ENCODE measurements at places on chromosomes 4 and X.

- no peak for DNase-seq
Measured at GRCh38 chr4:42331914-42332368, 65.3 kb upstream of the SHISA3 start.

DNA sequence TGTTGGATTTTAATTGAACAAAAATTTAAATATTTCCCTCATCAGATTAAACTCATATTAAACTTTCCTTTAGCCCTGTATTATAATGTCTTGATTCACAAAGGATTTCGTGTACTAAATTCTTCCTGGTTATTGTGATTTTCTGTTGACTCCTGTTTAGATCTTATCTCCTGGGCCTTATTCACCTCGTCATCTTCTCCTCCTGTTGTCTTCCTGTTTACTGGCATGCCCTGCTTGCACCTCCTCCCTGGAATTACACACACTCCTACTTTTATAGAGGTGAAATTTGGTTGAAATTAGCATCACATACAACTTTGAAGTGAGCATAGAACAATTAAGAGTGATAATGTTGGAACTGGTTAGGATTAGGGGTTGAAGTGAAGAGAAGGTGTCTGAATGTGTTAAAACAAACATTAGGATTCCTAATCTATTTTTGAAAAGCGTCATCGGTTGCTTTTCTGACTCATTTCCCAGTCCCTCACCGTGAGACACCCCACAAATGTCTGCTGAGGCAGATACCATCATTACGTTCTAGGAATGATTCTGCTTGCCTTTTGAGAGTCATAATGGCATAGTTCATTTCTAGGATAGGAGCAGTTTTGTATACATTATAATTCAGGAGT is 32.5 kb downstream of the TLL1 start:
- no peak for DNase-seq

- DNase-seq, result no peak
Measured at GRCh38 chr4:159010563-159011260, 92.2 kb upstream of the RAPGEF2 start.

DNA sequence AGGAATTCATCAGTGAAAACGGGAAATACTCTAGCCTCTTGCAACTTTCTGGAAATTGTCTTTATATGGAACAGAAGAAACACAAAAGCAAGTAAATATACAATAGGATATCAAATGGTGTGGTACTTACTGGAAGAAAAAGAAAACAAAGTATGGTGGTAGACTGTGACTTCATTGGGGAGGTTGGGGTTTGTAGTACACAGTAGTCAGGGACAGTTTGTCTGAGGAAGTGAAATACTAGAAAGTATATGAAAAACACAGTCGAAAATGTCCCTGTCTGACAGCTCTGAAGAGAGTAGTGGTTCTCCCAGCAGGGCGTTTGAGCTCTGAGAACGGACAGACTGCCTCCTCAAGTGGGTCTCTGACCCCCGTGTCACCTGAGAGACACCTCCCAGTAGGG is 390.0 kb upstream of the NWD2 start:
- DNase-seq, result no peak

DNA sequence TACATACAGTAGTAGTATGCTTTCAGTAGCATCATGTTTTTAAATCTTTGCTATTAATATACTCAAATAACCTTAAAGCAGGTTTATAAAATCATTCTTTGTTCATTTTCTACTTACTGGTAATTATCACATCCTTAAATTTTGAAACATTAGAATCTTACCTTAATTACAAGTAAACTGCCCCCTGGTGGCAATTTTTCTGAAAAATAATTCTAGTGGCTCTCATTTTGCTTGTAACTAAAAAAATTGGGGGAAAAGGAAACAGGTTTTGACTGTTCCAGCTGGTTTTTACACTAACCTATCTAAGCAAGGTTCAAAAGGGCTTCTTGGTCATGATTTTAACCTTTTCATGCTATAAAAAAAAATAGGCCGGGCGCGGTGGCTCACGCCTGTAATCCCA is 18.5 kb upstream of the DCAF4L1 start:
- no peak for DNase-seq

DNA sequence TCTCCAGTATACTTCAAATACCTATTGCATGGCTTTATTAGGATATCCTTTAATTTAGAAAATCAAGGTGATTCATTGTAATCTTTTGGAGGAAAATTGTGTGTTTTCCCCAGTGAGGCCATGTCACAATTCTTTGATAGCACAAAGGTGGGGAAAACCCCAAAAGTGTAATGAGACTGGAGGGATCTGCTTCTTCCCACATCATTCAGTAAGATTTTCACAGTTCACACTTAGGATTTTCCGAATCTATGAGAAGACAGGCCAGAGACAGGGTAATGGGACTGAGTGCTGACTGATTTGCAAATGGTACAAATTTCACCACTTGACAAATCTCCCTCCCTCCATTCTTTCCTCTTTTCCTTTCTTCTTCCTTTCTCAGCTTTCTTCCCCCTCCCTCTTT is 181.1 kb downstream of the MGST2 start:
- DNase-seq, result no peak

DNA sequence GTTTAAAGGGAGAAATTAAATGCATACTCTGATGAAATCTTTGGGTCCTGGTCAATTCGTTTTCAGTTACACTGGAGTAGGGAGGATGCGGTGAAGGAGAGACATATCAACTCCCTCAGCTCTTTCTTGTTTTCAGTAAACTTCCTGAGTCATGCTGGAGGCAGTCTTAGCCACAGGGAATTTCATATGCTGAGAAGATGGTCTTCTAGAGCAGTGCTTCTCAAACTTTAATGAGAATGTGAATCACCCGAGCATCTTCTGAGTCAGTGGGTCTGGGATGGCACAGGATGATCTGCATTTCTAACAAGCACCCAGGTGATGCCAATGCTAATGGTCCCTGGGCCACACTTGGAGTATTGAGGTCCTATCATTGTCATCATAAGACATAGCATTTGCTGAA is 214.5 kb downstream of the KIT start:
- no peak for DNase-seq

Measured in activated naive CD4-positive, alpha-beta T cell treated with Interleukin-2 at 50 U/mL for 16 hours (primary cell).